NCI-H1092 treated with DMSO at 0.1 percent for 48 hours (cell line): ENCODE measurements at places on chromosomes 16 and 17.

DNA sequence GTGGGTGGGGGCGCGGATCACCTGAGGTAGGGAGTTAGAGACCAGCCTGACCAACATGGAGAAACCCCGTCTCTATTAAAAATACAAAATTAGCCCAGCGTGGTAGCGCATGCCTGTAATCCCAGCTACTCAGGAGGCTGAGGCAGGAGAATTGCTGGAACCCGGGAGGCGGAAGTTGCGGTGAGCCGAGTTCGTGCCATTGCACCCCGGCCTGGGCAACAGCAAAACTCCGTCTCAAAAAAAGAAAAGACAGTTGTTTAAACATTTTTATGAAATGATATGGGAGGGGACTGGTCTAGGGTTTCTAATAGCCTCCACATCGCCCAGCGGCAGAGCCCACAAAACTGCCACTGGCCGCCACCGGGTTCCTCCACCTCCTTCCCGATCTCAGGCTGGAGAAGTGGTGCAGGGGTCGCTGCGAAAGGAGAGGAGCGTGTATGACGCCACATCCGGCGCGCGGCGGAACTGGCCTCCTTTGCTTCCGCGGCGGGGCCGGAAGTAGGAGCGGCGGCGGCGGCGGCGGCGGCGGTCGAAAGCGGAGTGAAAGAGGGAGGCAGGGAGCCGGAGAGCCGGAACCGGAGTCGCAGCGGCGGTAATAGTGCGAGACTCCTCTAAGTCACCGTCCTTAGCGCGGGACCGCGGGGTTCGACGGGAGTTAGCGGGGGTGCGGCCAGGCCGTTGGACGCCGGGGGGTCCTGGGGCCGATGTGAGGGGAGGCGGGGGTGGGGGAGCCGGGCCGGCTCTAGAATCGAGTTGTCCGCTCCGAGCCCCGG is at the start of gene PPP4C:
Gene PPP4C (plus strand): TSS at position 492 of the 773 bp plus-strand sequence. CDS start 384 bp downstream, outside the sequence.
- peak; percentile 85 for DNase-seq

GRCh38 chr17:57309479-57309878 is 53.2 kb downstream of the MSI2 start:
- no peak for DNase-seq

- DNase-seq: no peak
These were observed 54.0 kb downstream of the CNGB1 start for GRCh38 chr16:57916735-57917438.

DNA sequence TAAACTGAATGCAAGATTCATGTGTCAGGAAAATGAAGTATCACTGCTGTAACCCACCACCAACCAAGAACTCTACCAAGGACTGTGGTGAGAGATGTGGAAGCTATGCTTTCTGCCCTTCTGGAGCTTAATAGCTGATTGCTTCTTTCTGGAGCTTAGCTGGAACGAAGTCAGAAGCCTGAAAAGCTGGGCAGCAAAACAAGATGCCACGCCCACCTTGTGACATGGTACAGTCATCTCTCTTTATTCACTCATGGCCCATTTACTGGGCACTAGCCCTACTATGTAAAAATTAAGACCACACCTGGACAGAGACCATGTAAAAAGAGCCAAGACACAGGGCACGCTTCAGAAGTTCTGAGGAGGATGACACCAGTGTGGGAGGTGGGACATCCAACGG is 48.1 kb downstream of the TEX2 start:
- no peak for DNase-seq

DNA sequence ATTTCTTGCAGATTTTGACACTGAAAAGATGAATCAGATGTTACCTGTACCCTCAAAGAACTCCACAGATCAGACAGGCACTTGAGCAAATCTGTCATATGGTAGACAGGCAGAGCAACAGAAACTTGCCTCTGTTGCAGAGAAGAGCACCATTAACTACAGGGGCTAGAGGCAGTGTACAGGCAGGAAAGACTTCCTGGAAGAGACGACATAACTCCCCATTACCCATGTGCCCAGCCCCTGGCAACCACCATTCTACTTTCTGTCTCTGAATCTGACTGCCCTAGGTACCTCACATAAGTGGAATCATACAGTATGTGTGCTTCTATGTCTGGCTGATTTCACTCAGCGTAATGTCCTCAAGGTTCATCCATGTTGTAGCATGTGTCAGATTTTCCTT is 15.5 kb downstream of the GFOD2 start:
- no peak for DNase-seq

GRCh38 chr16:88934066-88934667 is 42.8 kb downstream of the CBFA2T3 start:
- DNase-seq: no peak

- peak; percentile 71 for DNase-seq
These were observed 13.5 kb upstream of the ABAT start for GRCh38 chr16:8660841-8661301.

DNA sequence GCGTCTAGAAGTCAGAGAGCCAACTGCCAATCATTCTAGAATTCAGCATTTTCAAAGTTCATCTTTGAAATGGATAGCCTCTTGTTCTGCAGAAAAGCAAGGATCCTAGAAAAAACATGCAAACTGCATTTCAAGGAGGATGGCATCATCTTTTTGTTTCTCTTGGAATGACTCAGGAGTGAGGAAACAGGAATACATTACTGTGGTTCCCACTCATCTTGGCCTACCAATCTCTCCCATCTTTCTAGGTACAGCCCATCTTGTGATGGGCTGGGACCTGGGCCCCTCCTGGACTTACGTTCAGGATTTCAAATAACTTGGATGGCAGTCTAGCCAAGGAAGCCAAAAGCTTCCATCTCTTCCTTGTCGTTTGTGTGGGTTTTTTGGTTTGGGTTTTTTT is 363.4 kb downstream of the CDH13 start:
- no peak for DNase-seq

DNA sequence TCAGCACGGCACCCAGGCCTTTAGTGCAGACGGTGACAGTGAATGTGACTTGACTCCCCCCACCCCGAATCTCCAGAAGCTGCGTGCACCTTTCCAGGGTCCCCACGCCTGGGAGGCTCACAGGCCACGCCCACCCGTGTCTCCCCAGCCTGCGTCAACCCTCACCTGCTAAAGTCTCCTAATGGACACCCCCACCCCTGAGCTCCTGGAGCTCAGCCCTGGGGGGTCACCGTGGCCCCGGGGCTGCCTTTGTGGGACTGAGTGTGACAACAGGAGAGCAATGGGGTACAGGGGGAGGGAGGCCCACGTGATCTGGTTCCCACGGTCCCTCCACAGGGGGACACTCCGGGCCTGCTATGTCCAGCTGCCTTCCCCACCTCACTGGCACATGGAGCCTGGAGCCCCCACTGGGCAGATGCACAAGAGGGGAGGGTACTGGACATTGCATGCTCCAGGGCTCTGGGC is 7.4 kb upstream of the FASN start:
- no peak for DNase-seq

GRCh38 chr17:42798011-42798382 is 507 bp downstream of the COA3 start:
- no peak for DNase-seq

DNA sequence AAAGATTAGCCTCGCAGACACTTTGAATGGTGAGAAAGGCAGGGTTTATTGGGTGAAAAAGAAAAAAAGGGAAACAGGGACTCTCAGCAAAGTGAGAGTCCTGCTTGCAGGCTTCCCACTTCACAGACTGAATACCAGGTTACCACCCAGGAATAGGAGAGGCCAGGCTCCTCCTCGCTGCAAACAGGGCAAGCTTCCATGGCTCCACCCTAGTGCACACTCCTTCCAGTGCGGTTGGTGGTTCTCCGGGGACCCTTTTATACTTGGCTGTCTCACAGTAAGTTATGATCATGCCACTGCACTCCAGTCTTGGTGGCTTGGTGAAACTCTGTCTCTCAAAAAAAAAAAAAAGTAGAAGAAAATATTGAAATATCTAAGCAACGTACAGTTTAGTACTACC is 30.5 kb upstream of the CDH8 start:
- DNase-seq: no peak
